Activated naive CD4-positive, alpha-beta T cell treated with anti-CD3 and anti-CD28 coated beads for 36 hours (primary cell): ENCODE measurements at places on chromosomes 6 and 20. TPM values are rescaled to one million over a fixed set of nuclear protein-coding genes. Genes with fewer than 3 reads are reported as not detected.

GRCh38 chr6:151058021-151058733 is 181.6 kb upstream of the AKAP12 start:
- DNase-seq = no peak

- DNase-seq = no peak
Measured at GRCh38 chr6:56491606-56492328, 150.9 kb downstream of the DST start.

DNA sequence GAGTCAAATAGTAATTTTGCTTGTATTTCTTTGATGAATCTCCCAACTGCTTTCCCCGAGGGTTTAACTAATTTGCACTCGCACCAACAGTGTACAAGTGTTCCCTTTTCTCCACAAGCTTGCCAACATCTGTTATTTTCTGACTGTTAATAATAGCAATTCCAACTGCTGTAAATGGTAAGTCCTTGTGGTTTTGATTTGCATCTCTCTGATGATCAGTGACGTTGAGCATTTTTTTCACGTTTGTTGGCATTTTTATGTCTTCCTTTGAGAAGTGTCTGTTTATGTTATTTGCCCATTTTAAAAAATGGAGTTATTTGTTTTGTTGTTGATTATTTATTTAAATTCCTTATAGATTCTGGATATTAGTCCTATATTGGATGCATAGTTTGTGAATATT is 399.8 kb upstream of the MAN1A1 start:
- DNase-seq = no peak

DNA sequence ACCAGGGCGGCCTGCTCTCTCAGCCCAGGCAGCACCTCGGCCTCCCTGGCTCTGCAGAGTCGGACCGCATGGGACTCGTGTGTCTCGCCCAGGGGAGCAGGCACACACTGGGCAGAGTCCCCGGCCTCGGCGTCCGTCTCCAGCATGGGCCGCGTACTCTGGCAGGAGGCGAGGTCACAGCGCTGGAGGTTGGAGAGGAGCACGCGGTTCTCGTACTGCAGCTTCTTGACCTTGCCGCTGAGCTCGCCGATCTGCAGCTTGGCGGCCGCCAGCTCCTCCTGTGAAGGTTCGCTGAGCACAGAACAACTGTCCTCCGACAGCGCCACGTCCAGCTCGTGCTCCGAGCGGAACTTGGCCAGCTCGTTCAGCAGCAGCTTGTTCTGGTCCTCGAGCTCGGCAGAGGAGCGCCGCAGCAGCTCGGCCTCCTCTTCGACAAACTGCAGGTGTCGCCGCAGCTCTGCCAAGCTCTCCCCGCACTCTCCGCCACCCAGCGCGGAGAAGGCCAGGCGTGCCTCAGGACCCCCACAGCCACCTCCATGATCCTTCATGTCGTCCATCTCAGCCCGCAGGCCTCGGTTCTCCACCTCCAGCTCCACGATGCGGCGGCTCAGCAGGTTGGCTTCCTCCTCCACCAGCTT is 42.0 kb upstream of the DSN1 start:
- no peak for DNase-seq

GRCh38 chr6:152948150-152948768 is 34.6 kb downstream of the FBXO5 start:
- DNase-seq = no peak

DNA sequence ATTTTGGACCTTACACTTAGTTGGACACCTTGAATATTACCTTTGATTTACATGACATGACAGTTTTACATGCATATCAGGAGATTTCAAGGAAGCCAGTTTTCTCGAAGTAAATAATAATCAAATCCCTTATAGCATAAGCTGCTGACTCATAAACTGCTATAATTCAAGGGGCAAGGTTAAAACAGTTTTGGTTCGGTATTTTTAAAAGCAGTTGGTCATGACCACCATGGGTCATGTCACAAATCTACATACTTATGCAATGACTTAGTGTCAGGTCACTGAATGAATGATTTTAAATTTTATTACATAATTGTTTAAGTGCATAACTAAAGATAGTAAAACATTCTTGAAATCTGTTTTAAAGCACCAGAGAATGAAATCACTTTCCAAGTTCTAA is 158.0 kb downstream of the DST start:
- no peak for DNase-seq

- no peak for DNase-seq
Measured at GRCh38 chr6:74087899-74088298, 391.9 kb downstream of the CD109 start.

DNA sequence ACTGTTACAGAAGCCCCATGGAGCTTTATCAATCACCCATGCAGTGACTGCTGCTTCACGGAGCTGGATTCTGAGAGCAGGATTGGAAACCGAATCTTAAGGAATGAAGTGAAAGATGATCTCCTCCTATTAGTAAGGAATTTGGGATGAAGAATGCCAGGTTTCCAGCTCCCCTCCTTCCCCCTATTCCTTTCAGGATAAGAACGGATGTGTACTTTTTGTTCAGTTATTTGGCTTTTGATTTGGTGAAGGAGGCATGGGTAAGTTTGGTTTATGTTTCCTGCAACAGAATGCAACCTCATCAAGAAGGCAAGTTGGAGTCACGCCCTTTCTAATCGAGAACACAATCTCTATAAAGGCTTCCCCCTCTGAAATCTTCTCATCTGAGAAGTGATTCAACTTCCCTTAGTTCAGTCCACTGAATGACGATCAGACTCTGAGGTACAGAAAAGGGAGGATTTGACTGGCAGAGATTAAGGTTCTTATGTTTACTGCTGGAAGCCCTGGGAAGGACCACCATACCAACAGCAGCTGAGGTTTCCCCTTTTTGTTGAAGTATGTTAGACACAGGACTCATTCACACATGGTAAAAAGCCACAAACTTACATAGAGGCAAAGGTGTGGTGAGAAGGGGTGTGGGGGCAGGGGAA is 5.5 kb downstream of the ELMO2 start:
- peak; percentile 63 for DNase-seq

- DNase-seq = no peak
Measured at GRCh38 chr6:160883560-160883959, 108.0 kb upstream of the MAP3K4 start.

GRCh38 chr6:68108233-68108835 is 526.7 kb upstream of the ADGRB3 start:
- DNase-seq = no peak

DNA sequence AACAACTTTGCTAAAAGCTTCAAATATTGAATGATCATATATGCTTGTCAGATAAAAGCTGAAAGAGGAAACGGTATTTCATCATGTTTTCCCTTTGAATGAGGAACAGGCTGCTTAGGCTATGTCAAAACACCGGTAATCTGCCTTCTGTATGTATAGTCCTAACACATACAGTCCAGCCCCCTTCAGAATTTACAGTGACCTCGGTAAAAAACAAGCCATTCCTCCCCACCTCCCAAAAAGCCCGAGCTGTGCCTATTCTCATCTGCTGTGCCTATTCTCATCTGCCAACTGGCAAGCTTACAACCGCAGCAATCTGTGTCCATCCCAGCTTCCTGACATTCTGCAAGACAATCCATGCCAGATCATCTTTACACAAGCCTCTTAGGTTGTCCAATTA is 26.8 kb upstream of the UBE2J1 start:
- DNase-seq = no peak

DNA sequence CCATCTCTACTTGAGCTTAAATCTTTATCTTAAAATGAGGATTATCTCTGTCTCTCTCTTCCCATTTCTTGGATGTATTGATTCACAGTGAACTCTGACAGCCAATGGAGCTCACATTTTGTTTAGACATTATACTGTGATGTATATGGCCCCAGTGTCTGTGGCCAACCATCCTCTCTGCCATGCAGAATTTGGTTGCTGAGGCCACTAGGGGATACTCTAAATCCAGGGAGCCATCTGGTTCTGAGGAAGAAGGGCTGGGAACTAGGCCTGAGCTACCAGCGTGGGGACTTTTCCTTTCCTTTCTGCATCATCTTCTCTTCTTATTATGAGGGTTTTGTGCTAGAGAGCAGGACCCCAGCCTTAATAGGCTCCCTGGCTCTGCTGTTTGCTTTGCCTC is 59.1 kb upstream of the RIPOR2 start:
- DNase-seq = no peak

DNA sequence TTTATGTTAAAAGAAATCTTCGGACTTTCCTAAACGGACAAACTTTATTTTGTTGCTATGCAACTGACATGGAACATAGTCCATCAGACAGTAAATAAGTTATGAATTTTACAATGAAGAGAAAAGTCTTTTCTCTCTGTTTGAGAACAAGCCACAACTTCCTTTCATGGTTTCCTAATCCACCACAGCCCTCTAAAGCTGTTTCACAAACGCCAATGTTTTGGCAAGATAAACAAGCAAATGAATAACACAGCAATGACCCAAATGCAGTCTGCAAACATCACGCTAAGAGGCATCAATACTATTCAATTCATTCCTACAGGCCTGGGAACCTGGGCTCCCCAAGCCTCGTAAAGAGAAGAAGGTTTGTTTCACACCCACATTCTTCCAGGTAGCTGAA is 60.4 kb downstream of the HAO1 start:
- no peak for DNase-seq

DNA sequence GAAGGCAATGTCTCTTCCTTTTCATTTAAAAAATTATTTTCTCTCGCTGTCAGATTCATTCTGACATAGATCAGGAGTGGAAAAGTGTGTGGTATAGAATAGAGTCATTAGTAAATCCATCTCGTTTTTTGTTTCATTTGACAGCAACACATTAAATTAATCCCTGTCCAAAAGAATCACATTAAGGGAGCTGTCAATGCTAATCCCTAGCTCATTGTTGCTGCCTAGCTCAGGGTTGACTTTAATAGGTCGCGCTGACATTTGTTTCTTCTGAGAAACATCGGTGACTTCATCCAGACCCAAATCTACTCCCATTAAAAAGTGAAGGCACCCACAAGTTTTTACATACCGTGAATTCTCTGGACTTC is 25.4 kb upstream of the MAP3K7 start:
- no peak for DNase-seq

- peak; percentile 71 for DNase-seq
Measured at GRCh38 chr20:846894-847278, 13.4 kb downstream of the FAM110A start.

GRCh38 chr6:164200071-164200470 is 785.6 kb downstream of the QKI start:
- no peak for DNase-seq

GRCh38 chr6:122695188-122695587 is 84.3 kb upstream of the FABP7 start:
- no peak for DNase-seq

- DNase-seq = no peak
Measured at GRCh38 chr20:38888059-38888831, 38.0 kb upstream of the FAM83D start.

The RANBP9 gene
- total RNA-seq = 62.9 TPM

The STMND1 gene
- not detected for total RNA-seq

The PTK6 gene
- total RNA-seq = 0.38 TPM

The TGIF2 gene
- 32.2 TPM for total RNA-seq

The CLDN20 gene
- total RNA-seq = not detected

The CHRNA4 gene
- not detected for total RNA-seq

The TAF8 gene
- 68.5 TPM for total RNA-seq

The PDYN gene
- not detected for total RNA-seq
